Muscle of leg (tissue), 16 donors: ENCODE measurements at places on chromosomes 4 and X. TPM values are rescaled to one million over a fixed set of nuclear protein-coding genes. Genes with fewer than 3 reads are reported as not detected.
A peak's percentile ranks its signal among the peaks of the same experiment; 100 is the strongest.

GRCh38 chrX:136209016-136209738 is 42.0 kb downstream of the MAP7D3 start:
- peak; percentile 60 for DNase-seq

GRCh38 chr4:26899991-26900390 is 39.4 kb downstream of the STIM2 start:
- no peak for DNase-seq

DNA sequence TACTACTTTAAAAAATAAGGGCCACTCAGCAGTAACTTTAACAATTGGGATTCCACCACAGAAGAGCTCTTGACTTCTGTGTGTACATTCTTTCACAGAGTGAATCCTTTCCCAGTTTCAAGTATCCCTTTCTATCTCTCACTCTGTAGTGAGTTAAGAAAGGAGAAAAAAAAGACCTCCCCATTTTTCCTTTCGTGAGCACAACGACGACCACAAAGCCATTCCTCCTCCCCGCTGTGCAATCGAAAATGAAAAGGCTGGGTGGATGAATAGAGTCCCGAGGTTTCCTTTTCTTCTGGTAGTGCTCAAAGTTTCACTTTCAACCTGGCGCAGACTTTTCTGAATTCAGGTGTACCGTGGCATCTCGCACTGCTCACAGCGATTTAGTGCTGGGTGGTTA is 58.0 kb downstream of the TAB3 start:
- no peak for DNase-seq

- DNase-seq: no peak
Measured at GRCh38 chrX:22060415-22061280, 28.5 kb downstream of the PHEX start.

DNA sequence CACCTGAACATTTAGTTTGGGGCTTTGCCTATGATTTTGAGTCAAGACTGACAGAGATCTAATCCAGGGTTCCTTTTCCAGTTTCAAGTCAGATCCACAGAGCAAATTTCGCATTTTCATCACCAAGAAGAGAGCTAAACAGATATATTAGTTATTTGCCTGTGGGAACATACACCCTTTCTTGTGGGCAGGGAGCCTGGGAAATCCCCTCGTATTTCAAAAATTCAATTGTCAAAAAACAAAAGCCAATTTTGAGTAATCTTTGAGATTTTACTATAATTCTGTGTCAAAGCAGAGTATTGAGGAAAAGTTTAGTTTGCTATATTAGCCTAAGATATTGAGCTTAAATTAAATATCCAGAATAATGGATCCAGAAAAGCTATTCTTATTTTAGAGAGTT is 56.6 kb downstream of the AFM start:
- no peak for DNase-seq

DNA sequence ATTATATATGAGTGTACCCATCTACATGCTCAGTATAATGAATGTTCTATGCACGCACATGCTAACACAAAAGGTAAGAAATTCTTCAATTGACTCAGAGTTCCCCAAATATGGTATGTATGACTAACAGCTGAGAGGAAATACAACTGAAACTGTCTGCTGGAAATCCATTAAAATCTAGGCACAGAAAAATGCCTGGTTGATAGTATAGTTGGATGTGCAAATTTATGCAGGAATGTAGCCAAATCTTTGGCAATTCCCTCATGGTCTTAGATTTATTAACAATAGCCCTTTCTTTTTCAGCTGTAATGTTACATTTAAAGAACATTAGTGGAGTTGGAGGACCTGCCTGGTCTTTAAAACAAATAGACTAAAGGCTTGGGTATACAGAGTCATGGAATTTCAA is 5.5 kb downstream of the CAMK2D start:
- peak; percentile 45 for DNase-seq

DNA sequence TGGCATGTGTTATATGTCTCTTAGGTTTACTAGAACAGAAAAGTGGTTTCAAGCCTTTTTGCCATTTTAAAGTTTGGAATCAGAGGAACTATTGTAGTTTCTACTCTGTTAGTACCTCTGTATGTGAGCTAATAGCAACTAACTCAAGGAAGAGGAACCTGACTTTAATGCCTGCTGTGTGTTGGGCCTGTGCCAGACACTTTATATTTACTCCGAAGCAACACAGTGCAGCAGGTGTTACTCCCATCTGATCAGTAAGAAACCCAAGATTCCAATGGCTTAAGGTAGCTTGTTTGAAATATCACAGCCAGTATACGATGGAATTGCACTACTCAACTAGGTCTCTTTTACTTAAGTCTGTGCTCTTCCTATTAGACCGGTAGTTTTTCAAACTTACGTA is 79.2 kb downstream of the USP9X start:
- DNase-seq: peak; percentile 36

DNA sequence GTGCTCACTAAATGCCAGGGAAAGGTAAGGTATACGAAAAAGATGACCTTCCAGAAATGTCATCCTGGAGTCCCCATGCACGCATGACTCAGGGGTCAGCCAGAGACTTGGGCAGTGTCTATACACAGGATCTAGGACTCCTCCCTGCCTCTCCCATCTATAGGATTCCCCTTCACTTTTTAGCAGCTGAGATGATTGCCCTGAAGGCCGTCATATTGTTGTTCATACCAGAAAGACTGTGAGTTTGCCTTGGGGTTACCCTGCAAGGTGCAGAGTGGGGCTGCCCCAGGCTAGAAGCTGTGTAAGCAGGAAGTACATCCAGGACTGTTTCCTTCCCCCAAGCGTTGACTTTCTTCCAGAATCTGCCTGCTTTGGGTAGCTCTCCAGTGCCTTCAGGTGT is 55.1 kb upstream of the MAMLD1 start:
- DNase-seq: no peak

DNA sequence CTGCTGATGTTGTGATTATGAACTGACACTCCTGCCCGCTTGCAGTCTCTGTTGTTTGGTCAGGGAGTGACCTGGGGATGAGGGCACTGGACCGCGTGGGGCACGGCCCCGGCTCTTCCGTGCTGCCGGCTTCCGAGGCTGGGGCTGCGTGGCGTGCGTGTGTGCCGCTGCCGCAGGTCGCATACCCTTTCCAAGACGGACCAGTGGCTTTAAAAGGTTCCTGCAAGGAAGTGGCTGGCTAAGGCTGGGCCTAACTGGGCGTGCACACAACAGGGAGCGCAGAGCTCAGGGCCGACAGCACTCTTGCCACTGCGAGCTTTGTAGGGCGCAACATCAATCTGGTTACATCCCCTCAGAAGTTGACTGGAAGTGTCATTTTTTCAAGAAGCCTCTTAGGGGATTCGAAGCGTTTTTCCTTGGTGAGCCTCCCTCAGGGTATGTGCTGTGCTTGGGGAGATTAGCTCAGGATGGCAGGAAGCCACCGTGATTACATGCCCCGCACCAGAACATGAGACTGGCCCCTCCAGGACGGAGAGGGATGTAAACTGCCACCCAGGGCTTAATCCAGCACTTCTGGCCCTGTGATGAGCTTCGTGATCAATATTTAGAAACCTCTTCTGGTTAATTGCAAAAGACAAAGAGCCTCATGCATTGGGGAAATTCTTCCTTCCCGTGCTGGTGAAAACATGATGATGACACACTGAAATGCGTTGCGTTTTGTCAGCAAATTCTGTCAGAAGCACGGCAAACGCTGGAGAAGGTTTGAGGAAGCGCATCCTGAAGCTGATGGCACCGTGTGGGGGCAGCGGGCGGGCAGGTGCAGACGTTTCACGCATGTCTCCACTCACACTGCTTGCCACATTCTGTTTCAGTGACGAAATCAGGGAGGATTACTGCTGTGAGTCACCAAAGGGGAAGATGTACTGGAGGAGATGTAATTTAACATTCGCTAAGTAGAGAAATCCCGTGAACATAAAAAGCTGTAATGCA is 11.1 kb downstream of the MAEA start:
- peak; percentile 74 for DNase-seq

DNA sequence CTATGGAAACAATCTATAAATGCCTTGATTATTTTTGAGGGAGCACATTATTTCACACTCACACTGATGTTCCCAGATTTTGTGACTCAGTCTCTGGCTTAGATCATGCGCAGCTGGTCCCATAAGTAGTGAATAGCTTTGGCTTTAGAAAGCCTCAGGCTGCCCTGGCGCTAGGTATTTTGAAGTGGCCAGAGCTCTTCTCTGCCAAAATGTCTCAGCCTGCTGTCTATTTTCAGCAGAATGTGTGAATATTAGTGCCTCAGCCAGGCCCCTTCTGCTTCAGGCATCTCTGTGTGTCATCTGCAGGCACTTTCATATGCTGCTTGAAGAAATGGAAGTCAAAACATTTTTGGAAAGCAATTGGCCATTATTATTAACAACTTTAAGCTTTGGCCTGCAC is 931.0 kb upstream of the INTU start:
- DNase-seq: peak; percentile 91

Gene CENPI
- 6.6 TPM for total RNA-seq

Gene TRIM61
- total RNA-seq: 2.1 TPM

Gene SCML2
- 6.3 TPM for total RNA-seq

Gene FAM3A
- total RNA-seq: 19.1 TPM

Gene RBM10
- 29.2 TPM for total RNA-seq

Gene CRMP1
- 6.9 TPM for total RNA-seq
